Liver (tissue), 10 donors: ENCODE measurements at places on chromosomes 12 and 14.

- no peak for DNase-seq
Observed at GRCh38 chr12:68294251-68294650, 37.9 kb downstream of the MDM1 start.

DNA sequence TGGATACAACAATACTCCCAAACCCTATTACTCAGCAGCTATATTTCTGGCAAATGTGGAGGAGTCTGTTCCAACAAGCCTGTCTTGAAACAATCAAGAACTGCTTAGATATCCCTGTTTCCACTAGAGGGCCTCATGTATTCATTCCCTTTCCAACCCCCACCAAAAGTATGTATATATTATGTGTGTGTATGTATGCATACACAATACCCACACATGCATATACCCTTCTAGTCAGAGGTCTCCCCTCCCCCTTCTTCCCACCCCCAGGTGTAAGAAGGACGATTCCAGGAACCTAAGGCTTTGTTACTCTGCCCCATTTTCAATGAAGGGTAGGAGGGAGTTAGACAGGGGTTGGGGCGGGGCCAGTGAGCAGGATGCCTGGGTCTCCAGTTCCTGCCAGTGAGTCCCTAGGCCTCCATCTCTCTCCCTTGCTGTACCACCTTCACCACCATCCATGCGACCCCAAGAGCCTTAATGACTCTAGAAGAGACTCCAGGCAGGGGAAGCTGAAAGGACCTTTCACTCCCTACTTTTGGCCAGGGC is at the start of gene DGKA:
TSS of gene DGKA (plus strand) at position 392 of the 546 bp plus-strand sequence. CDS start 5,342 bp downstream, outside the sequence.
- DNase-seq, result peak; percentile 46

DNA sequence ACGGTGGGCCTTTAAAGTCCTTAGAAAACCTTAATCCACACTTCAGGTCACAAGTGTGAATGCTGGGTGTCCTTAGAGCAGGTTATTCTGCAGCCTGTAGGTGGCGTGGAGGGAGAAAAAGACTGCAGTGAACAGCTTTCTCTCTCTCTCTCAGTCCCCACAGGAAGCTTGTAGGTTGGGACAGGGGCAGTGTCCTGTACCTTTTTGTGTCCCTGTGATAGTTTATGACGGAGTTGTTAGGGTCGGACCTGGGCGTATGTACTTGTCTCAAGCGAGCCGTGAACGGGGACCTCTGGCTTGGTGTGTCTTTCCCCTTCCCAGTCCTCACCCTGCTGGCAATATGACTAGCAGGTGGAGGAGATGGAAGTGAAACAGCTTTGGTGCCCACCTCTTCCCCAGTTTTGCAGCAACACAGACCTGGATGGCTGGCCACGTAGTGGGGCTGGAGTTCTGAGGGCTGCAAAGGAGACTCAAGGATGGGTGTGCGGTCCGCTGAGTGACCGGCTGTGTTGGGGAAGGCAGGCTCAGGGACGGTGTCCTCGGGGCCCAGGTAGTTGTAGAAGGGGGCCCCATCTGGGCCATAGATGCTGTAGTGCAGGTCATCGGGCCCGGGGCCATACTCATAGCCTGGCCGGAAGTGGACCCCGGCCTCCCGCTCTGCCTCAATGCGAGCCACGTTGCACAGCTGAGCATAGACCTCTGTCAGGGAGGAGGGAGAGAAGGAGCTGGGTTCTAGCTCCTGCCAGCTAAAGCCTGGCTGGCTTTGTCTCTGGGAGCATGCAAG is 8.9 kb downstream of the ISCA2 start:
- DNase-seq, result peak; percentile 35

DNA sequence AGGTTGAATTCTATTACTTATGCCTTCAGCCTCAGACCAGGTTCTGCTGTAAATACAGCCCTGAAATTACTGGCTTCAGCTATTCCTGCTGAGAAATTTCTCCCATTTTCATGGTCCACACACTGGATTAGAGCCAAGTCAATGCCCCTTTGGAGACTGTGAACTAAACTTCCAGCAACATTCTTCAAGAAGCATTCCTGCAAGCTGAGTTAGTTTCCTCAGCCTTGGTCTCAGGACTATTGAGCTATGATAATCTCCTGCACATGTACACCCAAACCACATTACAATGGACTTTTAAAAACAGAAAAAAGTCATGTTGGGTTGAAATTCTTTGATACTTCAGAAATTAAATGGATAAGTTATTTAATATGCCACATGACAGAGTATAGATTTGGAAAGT is 58.0 kb upstream of the AVPR1A start:
- DNase-seq, result no peak

- DNase-seq, result no peak
Observed at GRCh38 chr14:88323523-88324199, 592 bp upstream of the KCNK10 start.

- DNase-seq, result no peak
Observed at GRCh38 chr12:120490325-120490724, 5.6 kb upstream of the DYNLL1 start.

GRCh38 chr14:22955702-22956569 is 954 bp downstream of the HAUS4 start:
- no peak for DNase-seq

- no peak for DNase-seq
Observed at GRCh38 chr12:110932046-110932445, 11.7 kb upstream of the MYL2 start.
